Mesendoderm (in vitro differentiated cells): ENCODE measurements at places on chromosomes 12 and 14.

DNA sequence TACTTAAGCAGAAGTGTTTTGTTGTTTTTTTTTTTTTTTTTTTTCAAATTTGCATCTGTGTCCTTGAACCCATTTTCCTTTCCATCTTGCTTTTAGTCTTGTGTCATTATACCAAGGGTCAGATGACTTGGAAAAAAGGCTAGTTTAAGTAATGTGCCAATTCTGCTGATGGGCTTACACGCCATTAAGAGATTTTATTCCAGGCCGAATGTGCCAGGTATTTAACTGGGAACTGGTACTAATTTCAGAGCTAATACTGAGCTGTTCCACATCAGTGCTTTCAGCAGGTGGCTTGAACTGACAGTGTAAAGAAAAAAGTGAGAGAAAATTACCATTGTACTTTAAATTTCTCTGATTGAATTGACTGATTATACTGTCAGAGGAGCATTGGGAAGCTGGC is 224.9 kb downstream of the NPAS3 start:
- no peak for DNase-seq

DNA sequence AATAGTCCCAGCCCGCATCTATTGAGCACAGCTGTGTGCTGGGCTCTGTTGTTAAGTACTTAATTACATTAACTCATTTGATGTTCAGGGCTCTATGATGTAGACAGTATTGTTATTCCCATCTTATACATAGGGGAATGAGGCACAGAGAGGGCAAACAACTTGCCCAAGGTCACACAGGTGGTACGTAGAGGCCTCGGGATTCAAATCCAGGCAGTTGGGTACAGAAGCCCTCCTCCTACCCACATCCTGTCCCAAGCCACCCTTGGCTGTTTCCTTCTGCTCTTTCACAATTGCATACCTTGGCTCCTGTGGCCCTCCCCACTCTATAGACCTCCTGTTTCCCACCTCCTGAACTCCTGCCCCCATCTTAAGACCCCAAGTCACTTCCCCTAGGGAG is 10.0 kb upstream of the GPR68 start:
- no peak for DNase-seq

GRCh38 chr14:26872515-26873361 is 274.9 kb upstream of the NOVA1 start:
- DNase-seq: peak; percentile 3

DNA sequence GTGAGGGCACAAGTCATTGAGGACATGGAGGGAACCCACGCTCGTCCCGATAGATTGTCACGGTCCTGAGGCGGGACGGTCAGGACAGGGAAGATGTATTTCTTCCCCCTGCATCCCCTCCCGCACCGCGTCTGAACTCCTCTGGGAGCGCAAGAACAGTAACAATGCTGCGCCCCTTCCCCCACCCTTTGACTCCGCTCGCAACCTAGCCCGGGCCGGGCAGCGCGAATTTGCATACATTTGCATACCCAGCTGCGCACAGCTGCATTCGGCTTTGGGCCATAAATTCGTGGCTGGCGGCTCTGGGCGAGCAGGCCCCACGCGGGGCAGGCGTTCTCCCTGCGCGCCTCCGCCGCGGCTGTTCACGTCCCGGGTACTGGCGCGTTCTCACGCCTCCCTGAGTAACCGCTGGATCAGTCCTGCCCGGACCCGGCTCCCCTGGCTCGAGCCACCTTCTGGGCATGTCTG is 29.0 kb upstream of the SMUG1 start:
- peak; percentile 83 for DNase-seq

- DNase-seq: no peak
These were observed 7.6 kb downstream of the MUCL1 start for GRCh38 chr12:54861927-54862326.

- DNase-seq: no peak
These were observed 166.7 kb downstream of the RAD51B start for GRCh38 chr14:67986131-67986841.

GRCh38 chr14:93035917-93036651 is 79.6 kb downstream of the ITPK1 start:
- peak; percentile 59 for DNase-seq

DNA sequence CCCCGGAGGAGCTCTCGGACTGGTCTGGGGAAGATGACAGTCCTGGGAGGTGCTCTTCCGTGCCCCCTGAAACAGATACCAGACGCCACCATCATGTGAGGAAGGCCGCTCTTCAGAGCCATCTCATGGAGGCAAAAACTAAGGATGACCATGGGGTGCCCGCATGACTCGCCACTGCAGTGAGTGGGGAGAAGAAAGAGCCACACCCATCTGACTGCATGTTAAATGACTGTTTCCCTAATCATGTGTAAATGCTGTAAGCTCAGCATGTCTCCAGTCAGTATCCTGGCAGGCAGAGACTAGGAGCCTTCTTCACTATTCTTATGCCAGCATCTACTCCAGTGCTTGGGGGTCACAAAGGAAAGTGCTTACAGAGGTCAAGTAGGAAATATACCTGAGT is 4.0 kb downstream of the STON2 start:
- DNase-seq: peak; percentile 44

DNA sequence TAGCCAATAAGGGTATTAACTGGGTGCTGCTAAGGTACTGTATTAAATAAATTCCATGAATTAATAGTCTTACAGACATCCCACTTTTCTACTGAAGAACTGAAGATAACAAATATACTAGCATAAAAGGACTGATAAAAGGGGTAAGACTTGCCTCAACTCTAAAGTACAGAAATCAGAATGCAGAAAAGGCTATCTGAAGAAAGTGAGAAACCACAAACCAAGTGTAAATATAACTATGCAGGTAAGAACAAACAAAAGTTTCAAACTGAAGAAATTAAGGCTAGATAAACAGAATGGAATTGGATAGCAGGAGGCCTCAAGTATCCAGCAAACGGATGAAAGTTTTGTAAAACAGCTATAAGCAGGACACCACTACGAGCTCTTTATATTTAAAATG is 29.5 kb downstream of the YAF2 start:
- no peak for DNase-seq

DNA sequence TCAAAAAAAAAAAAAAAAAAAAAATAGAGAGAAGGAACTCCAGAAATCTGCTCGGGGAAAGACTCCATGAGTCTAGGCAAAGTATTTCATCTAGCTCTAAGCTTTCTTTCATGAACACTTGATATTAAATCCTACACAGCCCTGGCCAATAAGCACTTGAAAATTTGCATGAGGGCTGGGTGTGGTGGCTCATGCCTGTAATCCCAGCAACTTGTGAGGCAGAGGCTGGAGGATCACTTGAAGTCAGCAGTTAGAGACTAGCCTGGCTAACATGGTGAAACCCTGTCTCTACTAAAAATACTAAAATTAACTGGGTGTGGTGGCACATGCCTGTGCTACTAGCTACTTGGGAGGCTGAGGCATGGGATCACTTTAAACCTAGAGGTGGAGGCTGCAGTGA is 13.1 kb upstream of the METAP2 start:
- no peak for DNase-seq

GRCh38 chr12:17992002-17992656 is 97.9 kb downstream of the RERGL start:
- DNase-seq: peak; percentile 49

DNA sequence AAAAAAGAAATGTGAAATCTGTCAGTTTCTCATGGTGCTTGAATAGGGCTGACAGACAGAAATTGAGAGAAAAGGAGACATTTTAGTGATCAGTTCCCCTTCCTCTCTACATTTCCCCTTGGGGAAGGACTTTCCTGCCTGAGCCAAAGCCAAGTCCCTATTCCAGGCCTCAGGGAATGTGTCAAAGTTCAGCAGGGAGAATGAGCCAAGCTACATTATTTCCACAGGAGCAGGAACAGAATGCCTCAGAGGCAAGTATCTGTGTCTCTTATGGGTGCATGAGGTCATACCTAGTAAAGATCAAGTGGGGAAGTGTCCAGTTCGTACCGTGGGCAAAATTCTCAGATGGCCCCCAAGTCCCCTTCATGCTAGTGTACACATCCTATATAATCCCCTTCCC is 68.6 kb downstream of the IQSEC3 start:
- DNase-seq: no peak

DNA sequence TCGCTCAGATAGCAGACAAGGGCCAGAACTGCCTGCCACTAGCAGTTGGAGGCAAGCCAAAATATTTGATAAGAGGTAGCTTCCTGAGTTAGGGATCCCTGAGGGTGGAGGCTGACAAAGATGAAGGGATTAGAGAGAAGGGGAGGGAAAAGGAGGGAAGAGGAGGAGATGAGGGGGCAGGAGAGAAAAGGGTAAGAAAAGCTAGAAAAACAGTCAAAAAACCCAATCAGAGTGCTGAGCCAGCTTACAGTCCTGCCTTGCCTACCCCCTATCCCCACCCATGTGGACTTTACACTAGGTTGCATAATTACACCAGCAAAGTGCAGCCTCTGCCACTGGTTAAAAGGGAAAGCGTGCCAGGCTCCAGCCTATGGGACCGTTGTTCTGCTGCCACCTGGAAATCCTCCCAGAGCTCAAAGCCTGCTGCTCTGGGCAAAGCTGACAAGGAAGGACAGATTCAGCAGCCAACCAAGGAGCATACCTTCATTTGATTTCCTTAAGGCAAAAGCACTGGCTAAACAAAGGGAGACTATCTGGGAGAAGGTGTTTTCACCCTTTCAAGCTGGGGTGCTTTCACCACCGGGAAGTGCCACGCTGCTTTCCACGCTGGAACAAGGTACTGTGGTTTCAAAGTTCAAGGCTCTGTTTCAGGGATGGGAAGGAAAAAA is 3.8 kb upstream of the NUMB start:
- peak; percentile 29 for DNase-seq

DNA sequence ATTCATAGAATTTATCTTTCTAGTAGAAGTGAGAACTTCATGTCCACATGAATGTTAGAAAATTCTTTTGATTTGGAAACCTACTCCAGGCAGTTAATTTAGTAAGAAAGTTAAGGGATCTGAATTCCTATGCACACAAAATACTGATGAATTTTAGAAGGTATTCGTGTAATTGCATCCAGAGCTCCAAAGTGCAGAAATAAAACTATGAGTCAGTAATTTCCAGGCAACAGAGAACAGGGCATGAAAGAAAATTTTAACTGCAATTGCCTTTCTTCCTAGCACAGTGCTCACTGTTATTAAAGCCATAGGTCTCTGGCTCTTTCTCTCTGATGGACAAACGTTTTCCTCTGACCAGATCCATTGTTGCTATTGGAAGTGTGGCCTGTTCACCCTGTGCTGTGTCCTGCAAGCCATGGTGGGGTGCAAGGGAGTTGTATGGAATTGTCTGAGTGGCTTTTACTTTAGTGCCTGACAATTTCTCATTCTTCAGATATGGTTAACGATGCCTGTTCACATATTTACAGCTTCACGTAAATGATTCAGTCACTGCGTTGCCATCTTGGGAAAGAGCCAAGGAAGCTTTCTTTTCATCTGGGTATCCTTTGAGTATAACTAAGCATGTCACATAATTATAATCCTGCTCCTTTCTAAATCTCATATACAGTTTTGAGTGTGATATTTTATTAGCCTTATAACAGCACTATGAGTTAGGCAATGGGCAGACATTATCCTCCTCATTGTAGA is 145.1 kb downstream of the ACSS3 start:
- DNase-seq: no peak

DNA sequence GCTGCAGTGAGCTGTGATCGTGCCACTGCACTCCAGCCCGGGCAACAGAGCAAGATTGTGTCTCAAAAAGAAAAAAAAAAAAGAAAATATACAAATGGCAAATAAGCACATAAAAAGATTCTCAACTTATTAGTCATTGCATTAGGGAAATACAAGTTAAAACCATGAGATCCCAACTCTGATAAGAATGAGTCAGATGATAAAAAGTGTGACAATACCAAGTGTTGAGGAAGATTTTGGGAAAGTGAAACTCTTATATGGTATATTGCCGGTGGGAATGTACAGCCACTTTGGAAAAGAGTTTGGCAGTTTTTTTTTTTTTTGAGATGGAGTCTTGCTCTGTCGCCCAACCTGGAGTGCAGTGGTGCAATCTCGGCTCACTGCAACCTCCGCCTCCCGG is 7.6 kb upstream of the PRPF40B start:
- no peak for DNase-seq

DNA sequence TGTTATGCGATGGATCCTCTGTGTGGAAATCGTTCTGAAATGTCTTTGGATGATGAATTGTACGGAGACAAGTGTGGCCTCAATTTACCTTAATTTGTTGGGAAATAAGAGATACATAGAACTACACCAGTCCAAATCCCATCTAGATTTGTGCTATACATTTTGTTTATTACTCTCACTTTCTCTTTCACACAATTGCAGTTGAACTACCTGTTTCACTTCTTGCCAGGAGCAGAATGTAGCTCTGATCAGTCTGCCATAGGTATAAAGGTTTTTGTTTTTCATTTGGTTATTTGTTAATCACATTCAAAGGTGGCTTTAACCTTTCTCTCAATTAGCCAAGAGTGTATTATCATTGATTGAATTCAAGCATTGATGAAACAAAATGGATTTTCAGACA is 268.2 kb downstream of the SNAPC1 start:
- DNase-seq: no peak

DNA sequence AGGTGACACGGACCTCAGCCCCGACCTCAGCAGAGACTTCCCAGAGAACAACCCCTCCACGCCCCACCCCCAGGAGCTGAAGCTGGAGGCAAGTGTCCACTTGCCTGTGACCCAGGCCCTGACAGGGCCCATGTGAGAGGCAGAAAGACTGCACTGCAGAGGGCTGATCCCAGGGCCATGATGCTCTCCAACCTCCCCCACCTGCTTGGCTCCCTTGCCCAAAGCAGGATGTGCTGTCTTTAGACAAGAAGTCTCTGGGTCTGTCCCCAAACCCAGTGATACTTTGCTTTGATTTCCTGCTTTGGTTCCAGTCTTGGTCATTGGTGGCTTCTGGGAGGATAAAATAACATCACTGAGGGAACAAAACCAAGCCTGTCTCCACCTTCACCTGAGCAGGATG is 59.4 kb downstream of the BCL11B start:
- no peak for DNase-seq

DNA sequence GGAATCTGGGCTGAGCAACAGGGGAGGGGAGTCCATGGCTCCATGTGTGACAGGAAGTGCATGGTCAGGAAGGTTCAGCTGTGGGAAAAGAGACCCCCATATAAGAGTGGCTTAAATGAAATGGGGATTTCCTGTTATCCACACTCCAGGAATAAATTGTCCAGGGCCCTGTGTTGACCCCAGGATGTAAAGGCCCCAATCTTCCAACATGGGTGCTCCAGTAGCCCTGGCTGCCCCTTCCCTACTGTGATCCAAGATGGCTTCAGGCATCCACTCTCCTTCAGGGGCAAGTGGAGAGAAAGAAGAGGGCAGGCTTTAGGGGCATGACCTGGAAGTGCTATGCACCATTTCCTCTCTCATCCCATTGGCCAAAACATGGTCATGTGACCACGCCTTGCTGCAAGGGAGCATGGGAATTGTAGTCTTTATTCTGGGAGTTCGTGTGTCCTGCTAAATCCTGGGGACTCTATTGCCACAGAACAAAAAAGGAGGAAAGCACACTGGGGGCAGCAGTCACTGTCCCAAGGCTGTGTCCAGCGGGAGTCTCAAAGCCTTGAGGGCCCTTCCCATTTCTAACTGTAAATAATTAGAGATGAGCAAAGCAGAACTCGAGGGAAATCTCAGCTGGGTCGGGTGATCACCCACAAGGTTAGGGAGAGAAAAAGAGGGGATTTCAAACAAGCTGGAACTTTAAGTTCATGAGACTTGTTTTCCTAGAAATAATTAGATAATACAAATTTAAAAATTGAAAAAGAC is 289.2 kb downstream of the ADGRD1 start:
- DNase-seq: peak; percentile 88
